ENCODE measurements at places on chromosomes 6 and 20.

DNA sequence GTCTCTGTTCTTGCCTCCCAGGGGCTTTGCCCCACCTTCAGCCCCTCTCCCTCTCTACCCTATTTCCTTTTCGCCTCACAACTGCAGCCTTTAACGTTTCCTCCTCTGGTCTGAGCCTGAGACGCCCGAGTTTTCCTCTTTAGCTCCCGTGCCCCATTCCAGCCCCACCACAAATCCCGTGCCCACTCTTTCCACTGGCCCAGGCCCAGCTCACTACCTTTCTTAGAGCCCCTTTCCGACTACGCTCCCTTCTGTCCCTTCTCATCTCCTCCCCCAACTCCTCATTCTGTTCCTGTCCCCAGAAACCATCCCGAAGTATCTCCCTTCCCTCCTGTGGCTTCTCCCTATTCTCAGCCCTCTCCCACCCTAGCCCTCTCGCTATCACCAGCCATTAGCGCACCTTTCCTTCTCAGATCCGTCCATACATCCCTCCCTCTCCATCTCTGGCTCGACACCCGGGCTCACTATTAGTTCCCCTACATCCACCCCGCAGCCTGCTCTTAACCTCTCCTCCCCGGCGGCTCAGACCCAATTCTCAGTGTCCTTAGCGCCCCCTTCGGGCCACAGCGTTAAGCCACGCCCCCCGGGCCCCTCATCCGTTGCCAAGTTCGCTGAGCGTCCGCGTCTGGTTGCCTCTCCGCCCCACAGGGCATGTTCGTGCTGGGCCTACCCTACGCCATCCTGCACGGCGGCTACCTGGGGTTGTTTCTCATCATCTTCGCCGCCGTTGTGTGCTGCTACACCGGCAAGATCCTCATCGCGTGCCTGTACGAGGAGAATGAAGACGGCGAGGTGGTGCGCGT lies 2.7 kb downstream of the SLC32A1 start:
- no peak for DNase-seq

GRCh38 chr20:38635721-38636288 lies 34.2 kb downstream of the ARHGAP40 start:
- no peak for DNase-seq

DNA sequence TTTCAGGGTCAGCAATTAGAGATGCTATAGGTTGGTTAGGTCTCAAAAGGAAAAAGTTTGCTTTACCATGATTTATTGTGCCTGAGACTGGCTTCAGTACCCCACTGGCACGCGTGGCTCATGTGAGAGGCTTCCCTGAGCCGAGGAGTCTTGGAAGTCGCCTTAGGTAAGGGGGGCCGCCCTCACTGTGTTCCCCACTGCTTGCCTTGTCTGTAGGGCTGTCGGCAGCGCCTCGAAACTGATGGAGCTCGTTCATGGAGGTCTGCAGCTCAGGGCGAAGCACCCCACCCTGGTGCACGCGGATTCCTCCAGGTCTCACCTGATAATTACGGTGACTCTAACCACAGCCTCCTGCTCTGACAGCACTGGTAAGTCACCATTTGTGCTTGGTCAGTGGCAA lies 39.2 kb downstream of the FRMD1 start:
- DNase-seq, result no peak

GRCh38 chr6:63097222-63097621 lies 114.0 kb upstream of the FKBP1C start:
- no peak for DNase-seq

DNA sequence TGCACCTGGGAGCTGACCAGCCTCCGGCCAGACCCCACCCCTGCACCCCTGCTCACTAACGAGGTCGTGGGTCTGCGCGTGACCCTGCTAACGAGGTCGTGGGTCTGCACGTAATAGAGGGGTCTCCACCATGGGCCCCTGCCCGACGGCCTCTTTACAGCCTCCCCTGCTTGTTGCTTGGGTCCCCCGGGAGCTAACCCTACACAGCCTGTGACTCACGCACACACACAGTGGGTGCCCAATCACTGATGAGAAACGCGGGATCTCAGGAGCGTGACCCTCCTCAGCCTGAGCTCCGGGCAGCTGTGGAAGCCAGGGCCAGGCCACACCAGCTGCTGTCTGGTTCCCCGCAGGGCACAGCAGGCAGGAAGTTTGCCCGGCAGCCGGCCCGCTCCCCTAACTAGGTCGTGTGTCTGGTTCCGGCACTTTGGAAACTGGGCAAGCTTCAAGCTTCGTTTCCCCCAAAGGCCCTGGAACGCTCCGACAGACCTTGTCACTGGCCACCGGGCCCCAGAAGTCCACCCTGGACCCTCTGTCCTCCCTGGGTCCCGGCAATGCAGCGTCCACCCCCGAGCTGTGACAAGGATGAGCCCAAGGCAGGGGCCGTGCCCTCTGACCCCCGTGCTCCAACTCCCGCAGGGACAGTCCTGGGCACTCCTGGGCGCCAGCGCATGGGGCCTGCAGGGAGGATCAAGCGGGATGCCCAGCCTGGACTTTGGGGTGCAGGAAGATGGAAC lies 767 bp downstream of the PTK6 start:
- DNase-seq, result peak; percentile 15

DNA sequence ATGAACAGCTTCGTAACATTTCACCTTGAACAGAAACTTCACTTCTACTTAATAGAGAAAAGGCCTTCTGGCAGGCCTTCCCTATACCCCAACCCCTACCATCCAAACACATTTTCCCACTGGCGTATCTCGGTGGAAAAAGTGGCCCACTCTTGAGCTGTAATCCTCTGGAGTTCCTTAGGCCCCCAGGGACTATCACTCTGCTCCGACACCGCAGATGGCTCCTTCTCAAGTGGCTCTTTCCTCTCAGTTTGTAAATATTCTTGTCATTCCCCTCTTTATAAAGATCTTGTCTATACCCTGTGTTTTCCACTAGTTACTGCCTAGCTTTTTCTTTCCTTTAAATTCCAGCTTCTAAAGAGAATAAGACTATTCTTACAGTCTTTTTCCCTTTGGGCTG lies 108.7 kb downstream of the MYB start:
- no peak for DNase-seq

GRCh38 chr6:1789092-1789491 lies 179.4 kb downstream of the FOXC1 start:
- no peak for DNase-seq

DNA sequence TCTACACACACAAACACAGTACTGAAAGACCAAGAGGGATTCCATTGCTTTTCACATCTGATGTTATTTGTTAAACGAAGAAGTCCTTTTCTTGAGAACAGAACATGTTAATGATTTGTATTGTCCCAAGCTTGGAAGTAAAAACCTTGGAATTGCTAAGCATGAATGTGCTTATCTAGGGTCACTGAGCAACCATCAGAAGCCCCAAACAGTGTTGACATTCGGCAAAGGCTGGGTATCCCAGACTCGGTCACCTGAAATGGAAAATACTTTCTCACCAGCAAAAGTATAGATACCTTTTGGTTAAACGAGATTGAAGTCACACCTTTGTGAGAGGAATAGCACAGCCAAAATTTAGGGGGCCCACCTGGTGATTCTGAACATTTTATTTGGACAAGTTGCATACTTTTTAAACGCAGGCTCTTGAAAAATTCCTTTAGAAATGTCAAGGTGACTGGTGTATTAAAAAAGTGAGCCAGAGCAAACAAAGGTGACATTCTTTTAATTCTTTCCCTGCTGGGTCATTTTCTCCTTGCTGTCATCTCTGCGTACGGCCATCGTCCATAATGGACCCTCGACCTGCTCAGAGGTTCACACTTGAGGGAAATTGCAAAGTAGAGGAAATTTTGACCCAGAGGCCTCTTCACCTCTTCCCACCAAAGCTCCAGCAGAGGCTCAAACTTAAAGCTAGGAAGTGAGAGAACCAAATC lies 95.8 kb upstream of the FOXA2 start:
- no peak for DNase-seq

GRCh38 chr20:63467294-63468083 lies 5.0 kb downstream of the KCNQ2 start:
- no peak for DNase-seq

GRCh38 chr6:28923318-28924102 lies at the start of gene TRIM27:
TRIM27 (minus strand) TSS chr6:28923985; CDS start chr6:28923632, 353 bp downstream.
- no peak for DNase-seq

DNA sequence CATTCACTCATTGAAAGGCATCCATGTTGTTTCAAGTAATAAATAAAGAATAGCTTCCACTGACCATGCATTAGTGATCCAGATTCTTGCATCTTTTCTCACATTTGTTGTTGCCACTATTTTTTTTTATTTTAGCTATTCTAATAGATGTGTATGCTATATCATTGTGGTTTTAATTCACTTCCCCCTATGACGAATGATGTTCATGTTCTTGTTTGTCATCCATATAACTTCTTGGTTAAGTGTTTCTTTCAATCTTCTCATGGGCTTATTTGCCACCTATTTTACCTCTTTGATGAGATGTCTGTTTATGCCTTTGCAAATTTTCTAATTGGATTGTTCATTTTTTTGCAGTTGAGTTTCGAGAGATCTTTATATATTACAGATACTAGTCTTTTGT lies 681.2 kb downstream of the HDGFL1 start:
- DNase-seq, result no peak

- no peak for DNase-seq
These were observed 47.5 kb upstream of the ZFP64 start for GRCh38 chr20:52239102-52239501.
